ENCODE measurements at places on chromosomes 7 and 10. TPM values are rescaled to one million over a fixed set of nuclear protein-coding genes. Genes with fewer than 3 reads are reported as not detected.

GRCh38 chr7:113649556-113649955, 269.3 kb downstream of the PPP1R3A start:
- no peak for DNase-seq

DNA sequence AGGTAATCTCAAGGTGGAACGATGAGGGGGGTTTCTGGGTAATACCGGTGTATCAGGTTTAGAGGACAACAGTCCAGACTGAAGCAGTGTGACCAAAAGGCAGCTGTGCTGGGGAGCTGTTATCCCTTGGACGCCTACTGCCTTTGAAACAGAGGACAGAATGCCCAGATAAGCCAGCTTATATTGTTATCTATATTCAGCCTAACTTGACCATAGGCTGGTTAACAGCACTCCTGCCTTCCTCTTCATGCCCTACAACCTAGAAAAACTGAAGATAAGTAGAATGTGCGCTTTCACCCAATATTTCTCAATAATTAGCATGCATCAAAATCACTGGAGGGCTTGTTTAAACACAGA, 44.9 kb downstream of the IL6 start:
- DNase-seq = no peak

- no peak for DNase-seq
These were observed 121.5 kb upstream of the ZMIZ1 start for GRCh38 chr10:78947226-78947625.

DNA sequence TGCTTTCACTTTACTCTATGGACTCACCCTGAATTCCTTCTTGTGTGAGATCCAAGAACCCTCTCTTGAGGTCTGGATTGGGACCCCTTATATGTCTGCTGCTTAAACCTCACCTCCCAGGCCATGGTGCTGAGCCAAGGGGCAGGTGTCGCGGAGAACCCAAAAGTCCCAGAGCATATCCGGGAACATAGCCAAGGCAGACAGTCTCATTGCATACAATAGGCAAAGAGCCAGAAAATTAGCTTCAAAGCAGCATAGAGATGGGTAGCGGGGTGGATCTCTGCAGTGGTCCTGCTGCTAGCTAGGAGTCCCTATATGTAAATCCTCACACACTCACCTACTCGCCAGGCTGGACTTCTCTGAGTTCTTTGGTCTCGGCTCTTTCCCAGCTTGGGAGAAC, 5.5 kb downstream of the CCL24 start:
- DNase-seq = no peak

DNA sequence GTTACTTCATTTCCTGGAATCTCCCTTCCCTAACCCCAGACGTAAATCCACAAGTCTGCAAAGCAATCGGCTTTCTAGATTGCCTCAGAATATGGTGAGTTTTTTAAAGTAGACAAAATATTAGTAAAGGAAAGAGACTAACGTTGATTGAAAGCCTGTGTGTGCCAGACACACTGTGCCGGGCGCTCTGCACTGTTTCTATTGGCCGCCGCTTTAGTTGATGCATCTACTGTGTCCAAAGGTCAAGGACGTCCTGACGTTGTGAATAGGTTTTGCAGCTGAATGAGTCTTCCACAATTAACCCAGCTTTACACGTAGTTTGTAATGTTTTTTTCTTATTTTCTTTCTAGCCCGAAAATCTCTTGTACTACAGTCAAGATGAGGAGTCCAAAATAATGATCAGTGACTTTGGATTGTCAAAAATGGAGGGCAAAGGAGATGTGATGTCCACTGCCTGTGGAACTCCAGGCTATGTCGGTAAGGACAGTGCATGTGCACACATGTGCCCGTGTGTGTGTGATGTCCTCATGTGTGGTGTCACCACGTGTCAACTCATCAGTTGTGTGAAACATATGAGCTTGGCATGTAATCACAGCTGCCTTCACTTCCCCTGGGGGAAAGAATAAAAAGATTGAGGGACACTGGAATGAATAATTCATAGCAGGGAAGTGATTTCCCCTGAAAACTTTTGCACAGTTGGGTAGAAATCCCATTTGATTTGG, 232.0 kb downstream of the CCDC3 start:
- no peak for DNase-seq

The ACTR3C gene
- not detected for polyA plus RNA-seq

The CALCR gene
- not detected for polyA plus RNA-seq

The DUS4L gene
- 4.2 TPM for polyA plus RNA-seq

The FBXL13 gene
- 0.24 TPM for polyA plus RNA-seq

All from GM23248 (cell line).